Stimulated activated naive CD4-positive, alpha-beta T cell treated with Interleukin-2 at 50 U/mL for 16 hours (primary cell): ENCODE measurements at places on chromosomes 2 and 18.

- no peak for DNase-seq
These were observed 3.2 kb upstream of the GPR155 start for GRCh38 chr2:174490051-174490450.

GRCh38 chr2:177547122-177547521 lies 154.5 kb downstream of the AGPS start:
- no peak for DNase-seq

DNA sequence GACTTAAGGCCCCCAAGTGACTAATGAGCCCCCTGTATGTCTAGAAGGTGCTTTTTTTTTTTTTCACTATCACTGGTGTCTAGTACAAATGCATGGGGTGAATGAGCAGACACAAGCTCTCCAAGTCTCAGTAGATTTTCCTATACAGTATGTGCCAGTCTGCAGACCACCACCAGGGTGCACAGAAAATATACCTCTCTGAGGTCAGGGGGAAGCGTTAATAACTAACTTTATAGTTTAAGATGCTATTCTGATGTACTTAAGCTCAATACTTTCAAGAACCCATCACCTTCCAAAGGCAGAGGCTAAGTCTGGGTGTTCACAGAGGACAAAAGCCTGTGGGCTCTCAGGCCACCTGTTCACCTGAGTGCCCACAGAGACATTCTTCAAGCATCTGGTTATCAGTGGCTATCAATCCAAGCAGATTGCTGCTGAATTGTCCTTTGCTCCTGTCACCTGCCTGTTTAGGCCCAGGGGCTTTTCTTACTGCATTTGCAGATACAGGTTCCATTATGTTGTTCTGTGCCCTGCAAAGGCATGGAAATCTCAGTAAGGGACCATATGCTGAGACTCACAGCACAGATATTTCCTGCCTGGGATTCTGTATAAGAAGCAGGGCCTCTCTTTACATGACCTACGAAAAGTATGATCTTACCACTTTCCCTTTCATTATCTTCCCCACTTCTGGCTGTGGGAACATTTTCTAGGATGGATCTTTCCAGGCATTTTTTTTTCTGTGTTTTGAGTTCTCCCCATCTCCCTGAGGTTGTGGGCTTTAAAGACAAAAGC lies 534.6 kb downstream of the TNS1 start:
- DNase-seq, result no peak

DNA sequence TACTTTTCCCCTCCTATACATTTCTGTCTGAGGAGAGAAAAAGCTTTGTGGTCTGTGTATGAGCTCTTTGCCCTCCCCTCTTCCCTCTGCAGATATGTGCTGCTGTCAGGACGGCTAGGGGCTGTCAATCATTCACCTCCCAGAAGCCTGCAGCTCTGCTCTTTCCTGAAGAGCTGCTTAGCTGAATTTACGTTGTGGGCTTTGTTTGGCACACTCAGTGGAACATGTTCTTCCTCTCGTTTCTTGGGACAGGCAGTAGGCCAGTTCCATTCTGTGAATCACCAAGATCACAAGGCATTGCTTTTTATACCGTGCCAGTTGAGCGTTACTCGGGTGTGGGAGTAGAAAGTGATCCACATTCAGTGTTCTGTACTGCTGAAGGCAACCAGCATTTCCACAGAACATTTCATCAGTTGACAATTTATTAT lies 136.7 kb downstream of the LAMA3 start:
- DNase-seq, result no peak

DNA sequence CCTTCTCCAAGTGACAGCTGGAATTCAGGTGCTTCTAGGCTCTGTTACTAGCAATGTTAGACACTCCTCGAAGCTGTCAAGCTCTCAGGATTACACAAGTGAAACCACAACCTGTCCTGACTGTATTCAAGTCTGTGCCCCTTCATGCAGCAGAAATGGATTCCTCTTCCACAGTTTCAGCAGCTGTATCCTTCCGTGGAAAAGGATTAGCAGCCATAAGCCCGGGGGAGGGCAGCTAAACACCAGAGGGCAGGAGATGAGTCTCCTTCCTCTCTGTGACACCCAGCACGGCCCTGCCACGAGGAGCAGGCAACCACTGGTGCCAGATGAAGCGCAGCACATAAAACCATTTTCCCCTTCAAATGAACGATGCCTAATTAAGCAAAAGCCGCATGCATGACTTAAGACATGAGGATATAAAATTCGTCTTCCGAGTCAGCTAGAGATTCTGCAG lies 1.2 kb downstream of the ST3GAL5 start:
- DNase-seq, result peak; percentile 40

DNA sequence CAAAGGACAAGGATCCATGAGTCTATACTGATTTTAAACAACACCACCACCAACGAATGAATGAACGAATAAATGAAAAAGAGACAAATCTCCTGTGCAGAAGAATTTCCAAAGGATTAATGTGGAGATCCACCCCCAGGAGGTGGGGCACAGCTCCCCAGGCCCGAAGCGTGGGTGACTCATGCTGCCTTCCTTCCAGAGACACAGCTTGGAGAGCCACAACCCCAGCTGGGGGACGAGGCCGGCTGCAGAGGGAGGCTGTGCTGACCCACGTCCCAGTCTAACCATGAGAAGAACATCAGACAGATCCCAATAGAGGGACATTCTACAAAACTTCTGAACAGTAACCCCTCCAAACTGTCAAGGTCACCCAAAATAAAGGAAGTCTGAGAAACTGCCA lies 557.3 kb upstream of the SALL3 start:
- DNase-seq, result no peak

- peak; percentile 28 for DNase-seq
These were observed 1.7 kb upstream of the LDLRAD4 start for GRCh38 chr18:13216711-13217465.

DNA sequence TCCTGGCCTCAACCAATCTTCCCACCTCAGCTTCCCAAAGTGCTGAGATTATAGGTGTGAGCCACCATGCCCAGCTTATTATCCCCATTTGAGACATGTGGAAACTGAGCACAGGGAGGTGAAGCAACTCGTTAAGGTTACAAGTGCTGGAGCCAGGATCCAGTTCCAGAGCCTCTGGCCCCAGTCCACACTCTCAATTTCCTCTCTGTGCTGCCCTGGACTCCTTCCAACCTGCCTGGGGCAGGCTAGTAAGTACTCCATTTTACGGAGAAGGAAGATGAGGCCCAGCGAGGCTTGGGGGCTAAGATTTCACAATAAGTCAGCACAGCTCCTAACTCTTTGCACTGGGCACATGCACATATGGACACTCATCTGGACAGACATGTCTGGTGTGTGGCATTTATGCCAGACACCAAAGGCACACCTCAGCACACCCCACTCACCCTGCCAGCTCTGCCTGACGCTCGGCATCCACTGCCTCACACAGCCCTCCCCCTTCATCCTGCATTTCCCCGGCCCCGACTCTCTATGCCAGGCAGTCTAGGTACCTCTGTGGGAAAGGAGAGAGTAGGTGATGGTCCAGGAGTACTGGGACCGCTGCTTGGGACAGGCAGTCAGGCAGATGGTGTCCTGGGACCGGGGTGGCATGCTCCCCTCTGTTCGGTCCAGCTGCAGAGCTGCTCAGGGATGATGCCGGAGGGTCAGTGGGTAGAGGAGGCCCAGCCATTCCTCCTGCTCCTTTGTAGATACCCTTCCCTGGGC lies 20.5 kb downstream of the CFAP65 start:
- DNase-seq, result no peak

DNA sequence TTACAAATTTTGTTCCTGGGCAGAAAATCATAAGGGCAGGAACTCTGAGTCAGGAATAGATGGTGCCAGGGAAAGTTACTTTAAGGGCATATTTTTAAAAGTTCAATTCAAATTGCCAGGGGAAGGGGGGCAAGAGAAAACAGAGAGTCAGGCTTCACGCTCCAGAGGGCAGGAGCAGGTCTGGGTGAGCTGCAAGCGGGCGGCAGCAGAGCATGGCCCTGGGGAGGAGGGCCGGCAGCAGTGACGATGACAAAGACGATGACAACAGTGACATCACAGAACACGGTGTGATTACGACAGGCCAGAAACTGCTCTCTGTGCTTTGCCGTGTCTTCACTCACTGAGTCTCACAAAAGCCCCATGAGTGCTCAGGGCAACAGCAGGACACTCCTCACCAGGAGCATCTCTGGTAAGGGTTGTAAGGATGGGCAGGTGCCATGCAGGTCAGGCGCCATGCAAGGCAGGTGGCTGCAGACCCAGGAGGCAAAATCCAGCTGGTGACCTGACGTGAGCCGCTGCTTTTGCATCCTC lies 23.3 kb downstream of the CHST10 start:
- DNase-seq, result no peak

- DNase-seq, result no peak
These were observed 148.2 kb upstream of the KLF7 start for GRCh38 chr2:207313947-207314346.

DNA sequence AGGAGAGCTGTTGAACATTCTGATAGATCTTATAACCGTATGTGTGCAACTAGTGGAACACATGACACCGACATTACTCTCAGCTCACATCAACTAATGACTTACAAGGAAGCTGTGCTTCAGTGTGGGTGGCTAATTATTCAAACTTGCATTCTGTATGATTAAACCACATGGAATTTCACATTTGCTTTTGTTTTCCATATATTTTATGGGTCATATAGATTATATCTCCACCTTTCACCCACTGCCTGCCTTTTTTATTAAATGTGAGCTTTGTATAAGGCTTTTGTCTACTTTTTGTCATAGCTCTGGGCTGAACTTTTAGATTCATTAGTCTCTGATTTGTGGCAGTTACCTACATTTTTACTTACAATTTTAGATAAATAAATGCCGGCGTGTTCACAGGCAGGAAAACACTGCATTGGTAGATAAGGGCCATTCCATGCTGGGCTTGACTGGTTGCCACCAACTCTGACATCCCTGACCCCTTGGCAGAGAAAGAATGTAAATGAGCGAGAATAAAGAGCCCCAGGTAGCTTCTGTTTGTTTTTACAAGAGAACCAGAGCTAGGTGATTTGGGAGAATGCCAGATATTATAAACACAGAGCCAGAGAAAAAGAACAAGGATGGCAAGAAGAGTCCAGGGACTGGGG lies 35.7 kb downstream of the LYPD6 start:
- no peak for DNase-seq

- DNase-seq, result no peak
These were observed 30.9 kb downstream of the TMEM182 start for GRCh38 chr2:102792568-102793208.

- DNase-seq, result no peak
These were observed 78.9 kb downstream of the GNAL start for GRCh38 chr18:11767935-11768334.

DNA sequence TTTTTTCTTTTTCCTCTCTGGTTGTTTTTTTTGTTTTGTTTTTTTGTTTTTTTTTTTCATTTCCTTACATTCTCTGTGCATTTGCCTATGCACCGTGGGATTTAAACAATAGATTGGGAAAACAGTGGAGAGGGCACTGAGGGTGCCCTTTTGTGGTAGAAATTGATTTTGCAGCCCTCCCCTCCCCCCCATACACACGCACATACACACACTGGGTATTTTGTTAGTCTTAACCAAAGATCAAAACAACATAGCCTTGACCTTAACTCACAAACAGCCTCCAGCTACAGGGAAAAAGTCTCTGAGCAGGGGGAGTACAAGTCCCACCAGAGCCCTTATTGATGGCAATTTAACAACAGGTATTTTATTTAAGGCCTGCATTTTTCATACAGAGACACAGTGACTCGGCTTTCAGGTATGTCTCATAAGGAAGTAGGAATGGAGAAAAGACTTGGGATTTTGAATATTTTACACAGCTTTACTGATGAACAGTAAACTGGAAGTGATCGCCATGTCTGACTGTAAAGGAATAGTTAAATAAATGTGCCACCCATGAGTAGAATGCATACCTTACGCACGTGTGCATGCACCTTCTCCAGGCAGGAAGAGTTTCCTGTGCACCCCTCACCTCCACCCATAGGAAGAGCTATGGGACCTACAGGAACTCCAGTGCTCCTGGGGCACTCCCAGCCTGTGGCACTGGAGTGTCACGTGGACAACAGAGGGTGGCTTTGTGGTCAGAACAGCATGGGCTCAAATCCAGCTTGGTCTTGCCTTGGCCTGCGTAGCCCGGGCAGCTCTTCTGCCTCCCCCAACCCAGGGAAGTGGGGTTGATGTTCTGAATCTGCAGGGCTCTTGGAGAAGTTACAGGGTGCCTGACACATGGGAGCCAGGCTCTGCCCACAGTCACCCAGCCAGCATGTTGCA lies 266.4 kb downstream of the ANAPC1 start:
- no peak for DNase-seq

DNA sequence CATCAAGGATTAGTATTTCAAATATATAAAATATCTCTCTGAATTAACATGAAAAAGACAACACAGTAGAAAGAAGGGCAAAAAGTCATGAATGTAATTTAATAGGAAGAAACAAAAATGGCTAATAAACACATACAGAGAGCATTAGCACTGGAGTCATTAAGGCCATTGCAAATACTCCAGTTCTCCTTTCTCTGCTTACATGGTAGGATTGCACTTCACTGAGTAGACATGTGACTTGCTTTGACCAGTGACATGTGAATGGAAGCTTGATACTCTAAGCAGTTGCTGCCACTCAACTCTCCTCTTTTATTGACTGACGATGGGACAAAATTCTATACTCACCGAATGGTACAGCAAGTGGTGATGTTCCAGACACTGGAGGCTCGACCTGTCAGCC lies 153.9 kb upstream of the LGALSL start:
- DNase-seq, result no peak

- no peak for DNase-seq
These were observed 102.5 kb downstream of the ATL2 start for GRCh38 chr2:38274286-38275276.

- peak; percentile 2 for DNase-seq
These were observed at the start of gene CDKL4 for GRCh38 chr2:39243469-39244123. TSS of gene CDKL4 (minus strand) at chr2:39243970.

DNA sequence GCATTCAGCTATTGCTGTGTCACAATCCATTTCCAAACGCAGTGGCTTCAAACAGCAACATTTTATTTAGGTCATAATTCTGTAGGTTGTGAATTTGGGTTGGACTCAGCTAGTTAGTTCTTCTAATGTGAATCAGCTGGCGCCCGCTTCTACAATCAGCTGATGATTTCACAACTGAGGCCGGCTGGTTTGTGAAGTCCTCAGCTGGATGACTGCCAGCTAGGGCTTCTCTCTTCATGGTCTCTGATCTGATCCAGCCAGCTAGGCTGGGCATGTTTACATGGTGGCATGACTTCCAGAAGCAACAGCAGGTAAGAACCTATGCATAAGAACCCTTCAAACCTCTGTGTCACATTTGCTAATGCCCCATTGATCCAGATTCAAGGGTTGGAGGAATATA lies 172.0 kb downstream of the SLC4A10 start:
- no peak for DNase-seq

DNA sequence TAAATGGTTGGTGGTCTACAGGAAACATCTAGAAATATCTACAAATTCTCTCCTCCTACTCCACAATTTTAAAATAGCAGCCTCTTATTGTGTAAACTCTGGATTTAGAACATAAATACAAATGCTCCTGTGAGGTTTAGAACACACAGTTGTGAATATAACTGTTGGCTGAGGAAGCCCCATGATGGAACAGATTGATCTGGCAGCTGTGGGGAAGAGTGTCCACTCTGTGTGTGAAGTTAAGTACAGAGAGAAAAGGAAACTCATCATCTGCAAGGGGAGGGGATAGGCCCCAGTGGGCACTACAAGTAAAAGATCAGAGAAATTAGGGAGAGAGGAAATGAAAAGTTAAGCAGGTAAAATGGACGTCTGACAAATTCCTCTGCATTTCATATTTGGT lies 422.7 kb upstream of the FSHR start:
- DNase-seq, result no peak
